ENCODE measurements at places on chromosomes 5 and 9.

DNA sequence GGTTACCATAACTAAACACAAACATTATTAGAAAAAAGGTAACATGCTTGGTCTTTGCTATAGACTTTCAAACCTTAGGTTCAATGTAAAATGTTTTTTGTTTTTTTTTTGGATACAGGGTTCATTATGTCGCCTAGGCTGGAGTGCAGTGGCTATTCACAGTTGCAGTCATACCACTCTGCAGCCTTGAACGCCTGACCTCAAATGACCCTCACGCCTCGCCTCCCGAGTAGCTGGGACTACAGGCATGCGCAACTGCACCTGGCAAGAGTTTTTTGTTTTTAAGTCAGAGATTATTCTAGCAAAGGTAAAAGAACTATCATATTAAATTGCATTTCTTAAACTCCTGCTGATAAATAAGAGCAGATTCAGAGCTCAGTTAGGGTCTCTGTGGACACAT lies 55.1 kb upstream of the NR5A1 start:
- no peak for DNase-seq

- no peak for DNase-seq
Observed at GRCh38 chr9:8085986-8086385, 286.4 kb upstream of the DMAC1 start.

DNA sequence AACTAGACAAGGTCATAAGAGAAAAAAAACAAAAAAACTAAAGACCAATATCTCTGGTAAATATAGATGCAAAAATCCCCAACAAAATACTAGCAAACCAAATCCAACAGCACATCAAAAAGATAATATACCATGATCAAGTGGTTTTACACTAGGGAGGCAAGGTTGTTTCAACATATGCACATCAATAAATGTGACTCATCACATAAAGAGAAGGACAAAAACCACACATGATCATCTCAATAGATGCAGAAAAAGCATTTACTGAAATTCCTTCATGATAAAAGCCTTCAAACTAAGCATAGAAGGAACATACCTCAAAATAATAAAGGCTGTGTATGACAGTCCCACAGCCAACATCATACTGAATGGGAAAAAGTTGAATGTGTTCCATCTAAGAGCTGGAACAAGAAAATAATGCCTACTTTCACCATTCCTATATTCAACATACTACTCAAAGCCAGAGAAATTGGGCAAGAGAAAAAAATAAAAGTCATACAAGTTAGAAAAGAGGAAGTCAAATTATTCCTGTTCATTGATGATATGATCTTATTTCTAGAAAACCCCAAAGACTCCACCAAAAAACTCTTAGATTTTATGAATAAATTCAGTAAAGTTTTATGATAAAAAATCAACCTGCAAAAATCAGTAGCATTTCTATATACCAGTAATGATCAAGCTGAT lies 72.2 kb upstream of the FAM169A start:
- no peak for DNase-seq

DNA sequence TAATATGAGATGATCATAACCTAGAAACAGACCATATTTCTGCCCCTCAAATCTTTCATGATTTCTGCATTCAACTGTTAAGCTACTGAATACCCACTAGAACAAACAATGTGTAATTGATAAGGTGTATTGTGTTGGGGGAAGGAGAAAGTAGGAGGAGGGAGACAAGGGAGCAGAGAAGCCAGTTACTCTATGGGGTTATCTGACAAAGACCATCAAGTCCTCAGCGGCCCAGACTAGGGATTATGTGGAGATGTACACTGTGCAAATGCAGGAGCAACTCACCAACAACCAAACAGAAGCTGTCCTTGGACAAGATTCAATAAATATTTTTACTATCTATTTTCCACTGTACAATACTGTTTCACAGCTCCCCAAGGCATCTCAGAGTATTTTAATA lies 2.7 kb downstream of the NRG2 start:
- DNase-seq = no peak

DNA sequence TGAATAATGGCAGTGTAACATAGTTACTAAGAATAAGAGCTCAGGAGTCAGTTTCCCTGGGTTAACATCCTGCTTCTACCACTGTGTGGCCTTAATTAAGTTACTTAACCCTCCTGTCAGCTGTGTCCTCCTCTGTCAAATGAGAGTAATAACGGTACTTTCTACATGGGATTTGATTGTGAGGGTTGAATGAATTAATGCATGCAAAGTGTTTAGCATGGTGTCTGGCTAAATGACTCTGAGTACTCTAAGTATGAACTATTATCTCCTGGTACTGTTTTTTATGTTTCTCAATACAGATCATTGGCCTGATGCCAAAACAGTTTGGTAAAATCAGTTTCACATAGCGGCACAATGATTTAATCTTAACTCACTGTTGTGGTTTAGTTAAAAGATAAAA lies 19.6 kb downstream of the ZNF131 start:
- DNase-seq = no peak

DNA sequence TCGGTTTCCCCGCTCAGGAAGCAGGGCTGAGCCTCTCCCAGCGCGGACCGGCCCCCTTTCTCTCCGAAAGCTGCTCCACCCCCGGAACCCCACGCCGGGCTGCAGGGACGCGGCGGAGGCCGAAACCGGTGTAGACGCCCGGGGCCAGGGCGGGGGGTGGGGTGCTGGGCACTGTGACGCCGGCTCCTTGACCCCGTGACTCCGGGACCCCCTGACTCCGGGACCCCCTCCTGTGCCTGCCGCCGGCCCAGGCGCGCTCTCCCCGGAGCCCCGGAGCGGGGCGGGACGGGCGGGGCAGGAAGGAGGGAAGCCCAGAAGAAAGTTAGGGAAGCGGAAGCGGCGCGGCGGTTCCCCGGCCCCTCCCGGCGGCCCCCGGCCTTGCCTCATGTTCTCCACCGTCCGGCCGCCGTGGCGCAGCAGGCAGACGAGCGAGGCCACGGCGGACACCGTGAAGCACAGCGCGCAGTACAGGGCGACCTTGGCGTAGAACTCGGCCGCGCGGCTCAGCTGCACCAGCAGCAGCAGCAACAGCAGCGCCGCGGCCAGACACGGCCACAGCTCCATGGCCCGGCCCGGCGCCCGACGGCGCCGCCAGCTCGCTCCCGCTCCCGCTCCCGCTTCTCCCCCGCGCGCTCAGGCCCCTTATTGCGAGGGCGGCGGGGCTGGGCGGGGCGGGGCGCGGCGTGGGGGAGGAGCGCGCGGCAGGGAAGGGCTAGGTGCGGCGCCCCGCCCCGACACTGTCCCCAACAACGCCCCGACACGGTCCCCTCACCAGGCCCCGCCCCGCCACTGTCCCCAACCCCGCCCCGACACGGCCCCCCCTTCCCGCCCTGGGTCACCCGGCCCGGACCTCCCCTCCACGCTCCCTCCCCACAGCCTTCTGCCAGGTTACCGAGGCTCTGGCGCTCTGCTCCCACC lies at the start of gene AGPAT2:
TSS of gene AGPAT2 (minus strand) at position 664 of the 918 bp plus-strand sequence. CDS start at position 564, 100 bp downstream.
- DNase-seq = peak; percentile 82

DNA sequence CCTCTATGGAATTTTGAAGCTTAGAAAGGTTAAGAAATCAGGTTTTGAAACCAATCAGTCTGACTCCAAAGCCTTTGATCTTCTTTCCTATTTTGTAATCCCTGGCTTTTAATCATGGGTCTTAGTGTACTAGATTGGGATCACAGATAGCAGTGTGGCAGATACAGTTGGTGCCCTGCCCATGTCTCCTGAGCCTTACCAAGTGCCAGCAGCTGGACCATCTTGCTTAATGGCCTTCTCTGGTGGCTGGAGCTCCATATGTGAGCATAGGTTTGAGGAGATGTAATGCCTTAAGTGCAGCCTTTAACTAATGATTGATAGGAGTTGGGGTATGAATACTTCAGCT lies 16.7 kb upstream of the RIC1 start:
- no peak for DNase-seq

DNA sequence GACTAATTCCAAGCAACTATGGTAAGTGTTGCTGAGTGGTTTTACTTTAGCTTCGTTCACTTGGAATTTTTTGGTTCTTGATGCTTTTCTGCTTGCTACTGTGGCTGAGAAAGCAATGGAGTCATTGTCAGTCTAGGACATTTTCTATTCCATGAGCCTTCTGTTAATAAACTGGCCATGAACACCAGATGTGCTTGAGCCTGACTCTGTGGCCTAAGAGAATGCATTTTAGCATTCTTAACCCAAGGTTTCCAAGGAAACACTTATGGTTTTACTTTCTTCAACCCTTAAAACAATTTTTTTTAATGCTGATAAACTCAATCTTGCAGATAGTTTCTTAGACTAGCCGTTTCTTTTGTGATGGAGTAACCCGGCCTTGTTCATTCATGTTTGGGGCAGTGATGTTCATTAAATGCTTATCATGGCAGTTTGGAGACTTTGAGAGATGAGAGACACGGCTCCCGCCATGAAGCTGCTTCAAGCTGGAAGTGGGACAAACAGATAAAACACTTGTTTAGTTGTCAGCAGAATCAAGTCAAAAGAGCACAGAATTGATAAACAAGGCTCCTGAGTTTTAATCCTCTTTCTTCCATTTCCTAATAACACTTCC lies 42.4 kb downstream of the OSTF1 start:
- no peak for DNase-seq

DNA sequence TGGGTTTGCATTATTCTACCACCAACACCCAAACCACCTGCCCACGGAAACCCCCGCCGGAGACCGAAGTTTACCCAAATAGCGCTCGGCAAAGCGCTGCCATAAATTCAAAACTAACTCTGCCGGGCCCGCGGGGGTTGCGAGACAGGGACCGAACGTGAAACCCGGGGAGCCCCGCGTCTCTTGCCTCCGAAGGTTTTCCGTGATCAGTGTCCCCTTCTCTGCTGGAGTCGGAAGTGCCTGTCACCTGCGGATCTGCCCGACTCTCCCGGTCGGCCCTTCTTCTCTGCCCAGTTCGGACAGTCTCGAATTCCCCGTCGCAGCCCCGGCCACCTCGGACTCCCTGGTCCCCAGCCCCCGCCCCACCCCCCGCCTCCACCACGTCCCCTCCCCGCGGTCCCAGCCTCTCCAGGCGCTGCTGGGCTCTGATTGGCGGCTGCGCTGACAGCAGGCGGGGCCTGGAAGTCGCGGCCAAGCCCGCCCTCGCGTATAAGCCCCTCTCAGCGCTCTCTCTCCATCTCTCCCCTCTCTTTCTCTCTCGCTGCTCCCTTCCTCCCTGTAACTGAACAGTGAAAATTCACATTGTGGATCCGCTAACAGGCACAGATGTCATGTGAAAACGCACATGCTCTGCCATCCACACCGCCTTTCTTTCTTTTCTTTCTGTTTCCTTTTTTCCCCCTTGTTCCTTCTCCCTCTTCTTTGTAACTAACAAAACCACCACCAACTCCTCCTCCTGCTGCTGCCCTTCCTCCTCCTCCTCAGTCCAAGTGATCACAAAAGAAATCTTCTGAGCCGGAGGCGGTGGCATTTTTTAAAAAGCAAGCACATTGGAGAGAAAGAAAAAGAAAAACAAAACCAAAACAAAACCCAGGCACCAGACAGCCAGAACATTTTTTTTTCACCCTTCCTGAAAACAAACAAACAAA lies at the start of gene RORB:
TSS of gene RORB (plus strand) at position 517 of the 929 bp plus-strand sequence. CDS start 642 bp downstream, outside the sequence.
- DNase-seq = peak; percentile 31

DNA sequence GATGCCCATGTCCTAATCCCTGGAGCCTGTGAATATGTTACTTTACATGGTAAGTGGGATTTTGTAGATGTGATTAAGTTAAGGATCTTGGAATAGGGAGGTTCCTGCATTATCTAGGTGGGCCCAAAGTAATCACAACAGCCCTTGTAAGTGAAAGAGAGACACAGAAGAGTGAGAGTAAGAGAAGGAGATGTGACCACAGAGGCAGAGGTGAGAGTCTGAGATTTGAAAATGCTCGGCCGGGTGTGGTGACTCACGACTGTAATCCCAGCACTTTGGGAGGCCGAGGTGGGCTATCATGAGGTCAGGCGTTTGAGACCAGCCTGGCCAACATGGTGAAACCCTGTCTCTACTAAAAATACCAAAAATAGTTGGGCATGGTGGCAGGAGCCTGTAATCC lies 2.6 kb upstream of the HINT1 start:
- DNase-seq = no peak

- no peak for DNase-seq
Observed at GRCh38 chr9:92616655-92617111, 53.2 kb downstream of the IPPK start.

DNA sequence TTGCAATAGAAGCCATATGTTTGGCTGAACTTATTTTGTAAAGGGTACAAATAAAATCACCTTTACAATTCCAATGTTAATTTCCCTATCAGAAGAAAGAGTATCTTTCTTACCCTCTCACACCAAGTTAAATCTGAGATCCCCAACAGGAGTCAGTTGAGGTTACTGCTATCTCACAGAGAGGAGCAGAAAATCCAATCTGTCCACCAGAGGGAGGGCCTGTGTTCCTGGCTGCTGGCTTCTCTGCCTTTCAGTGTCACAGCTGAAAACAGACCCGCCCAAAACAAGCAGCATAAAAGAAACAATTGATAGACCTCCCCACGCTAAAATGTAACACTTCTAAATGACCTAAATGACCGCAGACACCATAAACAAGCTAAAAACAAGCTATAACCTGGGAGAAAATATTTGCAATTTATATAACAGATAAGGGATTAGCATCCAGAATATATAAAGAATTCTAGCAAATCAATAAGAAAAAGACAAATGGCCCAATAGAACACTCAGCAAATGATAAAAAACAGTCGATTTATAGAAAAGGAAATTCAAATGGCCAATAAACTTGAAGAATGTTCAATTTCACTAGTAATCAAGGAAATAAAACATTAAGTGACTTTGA lies 24.5 kb upstream of the MVB12B start:
- peak; percentile 27 for DNase-seq

All from stimulated activated naive CD8-positive, alpha-beta T cell treated with anti-CD3 and anti-CD28 coated beads, Interleukin-15, Interleukin-2, amounts not matched to agents 100 U/mL and 50 U/mL, for 24 hours (primary cell).